Head of caudate nucleus (tissue), 42 donors: ENCODE measurements at places on chromosomes 16 and 17.
A peak's percentile ranks its signal among the peaks of the same experiment; 100 is the strongest.

DNA sequence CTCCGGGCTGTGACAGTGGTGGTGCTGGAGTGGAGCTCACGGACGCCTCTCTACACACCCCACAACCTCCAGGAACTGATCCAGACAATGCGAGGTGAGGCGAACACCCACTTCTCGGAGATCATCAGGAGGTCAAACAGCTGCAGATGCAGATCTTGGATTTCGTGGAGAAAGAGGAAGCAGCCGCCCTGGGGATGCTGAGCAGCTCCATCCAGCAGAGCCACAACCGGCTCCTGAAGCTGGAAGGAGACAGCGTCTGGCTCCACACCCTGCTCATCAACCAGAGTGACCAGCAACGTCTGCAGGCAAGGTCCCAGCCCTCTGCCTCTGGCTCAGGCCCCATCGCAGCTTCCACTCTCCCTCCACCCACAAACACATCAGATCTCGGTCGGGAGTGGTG lies 13.2 kb upstream of the SLC16A5 start:
- DNase-seq, result no peak

DNA sequence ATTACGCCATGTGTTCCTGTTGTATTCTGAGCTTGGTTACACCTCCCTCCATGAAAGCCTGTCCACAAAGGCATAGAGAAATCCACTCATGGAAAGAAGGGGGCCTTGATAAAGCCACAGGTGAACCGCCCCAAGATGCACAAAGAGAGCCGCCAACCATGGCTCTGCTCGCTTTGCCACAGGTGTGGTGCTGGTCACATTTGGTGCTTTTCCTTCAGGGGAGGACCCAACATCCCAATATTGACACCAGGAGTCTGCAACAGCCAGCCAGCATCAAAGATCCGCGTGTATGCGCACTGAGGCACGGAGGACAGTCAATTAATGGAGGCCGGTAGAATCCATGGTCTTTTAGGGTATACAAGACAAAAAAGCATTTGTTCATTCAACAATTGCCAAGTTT lies 7.3 kb downstream of the ABCA3 start:
- no peak for DNase-seq

- DNase-seq, result no peak
Observed at GRCh38 chr16:88379694-88380040, 3.1 kb upstream of the ZNF469 start.

DNA sequence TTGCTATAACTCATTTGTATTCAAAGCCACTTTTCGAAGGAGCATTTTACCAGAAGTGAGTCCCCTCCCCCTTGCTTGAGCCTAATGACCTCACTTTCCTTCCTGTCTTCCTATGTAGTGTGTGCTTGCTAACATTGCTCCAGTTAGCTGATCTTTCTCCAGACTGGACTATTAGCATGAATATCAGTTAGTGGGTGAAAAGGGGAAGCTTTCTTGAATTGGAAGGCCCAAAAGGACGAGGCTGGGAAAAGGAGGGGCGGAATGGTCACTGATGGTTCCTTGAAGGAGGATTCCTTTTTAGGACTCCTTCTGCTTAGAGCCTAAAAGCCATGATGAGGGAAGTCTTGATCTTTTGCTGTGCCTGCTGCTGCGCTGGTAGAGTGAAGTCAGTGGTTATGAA lies 11.9 kb downstream of the MAP3K3 start:
- no peak for DNase-seq

- DNase-seq, result no peak
Observed at GRCh38 chr16:80277182-80277581, 263.6 kb upstream of the DYNLRB2 start.

DNA sequence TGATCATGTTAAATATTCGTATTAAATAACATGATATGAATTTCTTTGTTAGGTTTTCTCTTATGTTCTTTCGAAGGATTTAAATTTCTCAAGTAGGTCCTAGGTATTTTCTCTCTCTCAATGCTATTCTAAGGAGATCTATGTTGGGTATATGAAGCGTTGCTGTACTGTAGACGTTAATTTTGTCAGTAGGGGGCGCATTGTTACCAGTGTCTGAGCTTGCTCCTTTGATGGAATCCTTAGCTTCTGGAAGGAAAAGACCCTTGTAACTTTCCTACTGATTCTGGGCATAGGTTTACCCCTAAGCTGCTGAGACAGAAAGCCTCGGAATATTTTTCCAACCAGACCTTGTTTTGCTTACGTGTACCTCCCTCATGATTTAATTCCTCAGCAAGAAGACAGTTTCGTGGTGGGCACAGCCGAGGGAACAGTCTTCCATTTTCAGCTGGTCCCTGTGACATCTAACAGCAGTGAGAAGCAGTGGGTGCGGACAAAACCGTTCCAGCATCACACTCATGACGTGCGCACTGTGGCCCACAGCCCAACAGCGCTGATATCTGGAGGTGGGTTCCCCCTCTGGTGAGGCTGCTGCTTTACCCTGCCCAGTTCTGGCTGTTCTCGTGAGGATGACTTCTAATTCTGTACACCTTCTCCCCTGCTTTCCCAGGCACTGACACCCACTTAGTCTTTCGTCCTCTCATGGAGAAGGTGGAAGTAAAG lies 17.9 kb downstream of the UTP4 start:
- DNase-seq, result peak; percentile 71
